Body of pancreas (tissue), 4 donors: ENCODE measurements at places on chromosomes 16 and 17. TPM values are rescaled to one million over a fixed set of nuclear protein-coding genes. Genes with fewer than 3 reads are reported as not detected.

DNA sequence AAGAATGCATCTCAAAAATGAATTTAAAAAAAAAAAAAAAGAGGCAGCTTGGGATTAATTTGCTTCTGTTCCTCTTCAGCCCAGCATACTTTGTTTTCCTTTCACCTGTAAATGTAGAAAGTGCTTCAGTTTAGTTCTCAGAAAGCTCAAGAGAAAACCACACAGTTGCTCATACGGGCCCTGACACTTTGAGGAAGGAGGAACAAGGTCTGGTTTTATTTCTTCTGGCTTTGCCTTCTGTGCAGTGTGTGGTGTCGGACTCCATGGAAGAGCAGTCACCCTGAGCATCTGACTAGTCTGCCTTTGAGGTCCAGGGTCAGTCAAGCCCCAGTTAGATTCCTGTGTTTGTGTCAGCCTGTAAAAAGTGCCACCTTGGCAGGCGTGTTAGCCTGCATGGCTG, 27.6 kb downstream of the NMT1 start:
- H3K4me3 ChIP-seq, result no peak overlapping the region
- DNase-seq, result no peak
- peaks cover 12% of the 10 kb centered on the region for H3K4me1 ChIP-seq
- H3K27ac ChIP-seq, result no peak overlapping the region

The CES3 gene
- total RNA-seq, result 5.6 TPM

DNA sequence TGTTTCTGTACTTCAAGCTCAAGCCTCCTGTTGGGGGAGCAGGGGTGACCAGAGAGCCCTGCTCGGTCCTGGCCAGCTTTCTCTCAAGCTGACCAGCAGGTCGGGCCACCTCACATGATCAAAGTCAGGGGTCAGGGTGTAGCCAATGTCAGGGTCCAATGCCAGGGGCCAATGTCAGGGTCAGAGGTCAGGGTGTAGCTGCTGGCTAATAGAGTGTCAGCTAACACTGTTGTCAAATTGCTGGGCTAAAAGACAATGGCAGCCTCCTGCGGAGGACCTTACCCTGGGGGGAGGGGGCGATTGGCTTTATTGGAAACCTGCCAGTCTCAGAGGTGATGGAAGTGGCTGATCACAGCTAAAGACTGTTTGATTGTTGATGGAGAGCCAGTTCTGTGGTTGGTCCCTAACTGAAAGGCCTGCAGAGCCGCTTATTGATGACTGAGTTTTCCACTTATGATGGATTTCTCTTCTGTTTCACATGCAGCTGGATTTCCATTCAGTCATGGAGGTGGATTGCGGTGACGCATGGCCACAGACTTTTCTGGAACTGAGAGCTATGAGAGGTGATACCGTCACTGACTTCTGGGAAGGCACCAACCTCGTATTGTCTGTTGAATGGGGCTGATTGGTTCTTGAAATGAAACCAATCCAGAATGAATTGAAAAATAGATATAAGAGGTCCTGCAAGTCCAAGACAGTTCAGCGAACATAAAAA, 97.4 kb upstream of the ZFHX3 start:
- peaks cover 6% of the 10 kb centered on the region for H3K4me1 ChIP-seq
- no peak overlapping the region for H3K27ac ChIP-seq
- H3K27me3 ChIP-seq, result no peaks in the 10 kb centered on the region
- DNase-seq, result no peak
- H3K36me3 ChIP-seq, result no peaks in the 10 kb centered on the region
- no peak overlapping the region for H3K4me3 ChIP-seq

The BRIP1 gene
- 0.33 TPM for total RNA-seq

- H3K27me3 ChIP-seq, result no peaks in the 10 kb centered on the region
- no peak for DNase-seq
Observed at GRCh38 chr16:11367483-11367906, 22.2 kb downstream of the RMI2 start.

DNA sequence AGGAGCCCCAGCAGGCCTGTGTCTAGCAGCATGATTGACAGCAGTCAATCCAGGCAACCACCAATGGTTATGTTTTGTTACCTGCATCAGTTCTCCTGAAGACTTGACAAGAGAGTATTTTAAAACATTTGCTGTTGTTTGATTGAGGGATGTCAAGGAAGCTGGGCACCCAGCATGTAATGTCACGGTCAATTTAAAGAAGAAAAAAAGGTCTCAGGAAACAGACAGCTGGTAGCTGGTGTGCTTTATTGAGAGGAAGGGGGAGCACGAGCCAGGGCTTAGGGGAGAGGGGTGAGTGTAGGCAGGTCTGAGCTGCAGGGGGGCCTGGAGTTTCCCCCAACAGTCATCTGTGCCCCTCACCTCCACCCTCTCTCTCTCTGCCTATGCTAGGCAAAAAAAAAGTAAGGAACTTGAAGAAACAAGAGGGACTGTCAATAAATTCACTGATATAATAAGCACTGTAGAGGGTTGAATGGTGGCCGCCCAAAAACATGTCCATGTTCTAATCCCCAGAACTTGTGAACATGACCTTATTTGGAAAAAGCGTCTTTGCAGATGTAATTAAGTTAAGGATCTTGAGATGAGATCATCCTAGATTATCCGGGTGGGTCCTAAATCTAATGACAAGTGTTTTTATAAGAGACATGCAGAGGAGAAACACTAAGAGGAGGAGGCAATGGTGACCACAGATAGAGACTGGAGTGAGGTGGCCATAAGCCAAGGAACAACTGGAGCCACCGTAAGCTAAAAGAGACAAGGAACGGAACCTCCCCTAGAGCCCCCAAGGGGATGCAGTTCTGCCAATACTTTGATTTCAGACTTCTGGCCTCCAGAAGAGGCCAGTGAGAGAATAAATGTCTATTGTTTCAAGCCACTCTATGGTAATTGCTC, 14.5 kb downstream of the TSPOAP1 start:
- no peaks in the 10 kb centered on the region for H3K4me1 ChIP-seq
- no peak for DNase-seq
- no peak overlapping the region for H3K4me3 ChIP-seq
- no peaks in the 10 kb centered on the region for H3K27me3 ChIP-seq

GRCh38 chr17:61578645-61579044, 12.4 kb downstream of the NACA2 start:
- no peaks in the 10 kb centered on the region for H3K27me3 ChIP-seq
- no peaks in the 10 kb centered on the region for H3K36me3 ChIP-seq
- H3K4me3 ChIP-seq, result no peak overlapping the region
- peaks cover 12% of the 10 kb centered on the region for H3K4me1 ChIP-seq

DNA sequence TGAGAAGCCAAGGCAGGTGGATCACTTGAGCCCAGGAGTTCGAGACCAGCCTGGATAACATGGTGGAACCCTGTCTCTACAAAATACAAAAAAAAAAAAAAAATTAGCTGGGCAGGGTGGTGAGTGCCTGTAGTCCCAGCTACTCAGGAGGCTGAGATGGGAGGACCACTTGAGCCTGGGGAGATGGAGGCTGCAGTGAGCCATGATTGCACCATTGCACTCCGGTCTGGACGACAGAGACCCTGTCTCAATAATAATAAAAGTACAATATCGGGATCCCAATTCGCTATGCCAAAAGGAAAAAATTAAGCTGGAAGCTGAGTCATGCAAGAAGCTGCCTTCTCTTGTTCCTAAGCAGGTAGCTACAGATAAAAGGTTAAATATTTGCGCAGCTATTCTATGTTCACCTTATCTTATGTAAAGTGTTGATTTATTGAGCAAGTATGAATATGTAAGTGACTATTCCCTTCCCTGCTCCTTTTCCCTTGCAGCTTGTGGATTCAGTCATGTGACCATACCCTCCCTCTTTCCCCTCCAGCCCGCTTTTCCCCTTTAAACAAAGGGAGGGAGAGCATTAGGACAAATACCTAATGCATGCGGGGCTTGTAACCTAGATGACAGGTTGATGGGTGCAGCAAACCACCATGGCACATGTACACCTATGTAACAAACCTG, 112.0 kb downstream of the LITAF start:
- no peaks in the 10 kb centered on the region for H3K27me3 ChIP-seq
- no peaks in the 10 kb centered on the region for H3K36me3 ChIP-seq
- peaks cover 16% of the 10 kb centered on the region for H3K4me1 ChIP-seq
- peak; percentile 43 for DNase-seq

- no peak overlapping the region for H3K4me3 ChIP-seq
- DNase-seq, result no peak
- no peak overlapping the region for H3K27ac ChIP-seq
- H3K36me3 ChIP-seq, result no peaks in the 10 kb centered on the region
- H3K4me1 ChIP-seq, result no peaks in the 10 kb centered on the region
- no peaks in the 10 kb centered on the region for H3K27me3 ChIP-seq
Observed at GRCh38 chr16:69274699-69275235, 36.4 kb upstream of the VPS4A start.
